EL (cell line): ENCODE measurements at places on chromosomes 4 and X.

- no peak for DNase-seq
Measured at GRCh38 chrX:104568304-104568915, 2.4 kb downstream of the IL1RAPL2 start.

GRCh38 chr4:26877406-26877805 lies 16.8 kb downstream of the STIM2 start:
- DNase-seq = no peak

- peak; percentile 70 for DNase-seq
Measured at GRCh38 chr4:53573696-53574095, 17.6 kb downstream of the LNX1 start.

DNA sequence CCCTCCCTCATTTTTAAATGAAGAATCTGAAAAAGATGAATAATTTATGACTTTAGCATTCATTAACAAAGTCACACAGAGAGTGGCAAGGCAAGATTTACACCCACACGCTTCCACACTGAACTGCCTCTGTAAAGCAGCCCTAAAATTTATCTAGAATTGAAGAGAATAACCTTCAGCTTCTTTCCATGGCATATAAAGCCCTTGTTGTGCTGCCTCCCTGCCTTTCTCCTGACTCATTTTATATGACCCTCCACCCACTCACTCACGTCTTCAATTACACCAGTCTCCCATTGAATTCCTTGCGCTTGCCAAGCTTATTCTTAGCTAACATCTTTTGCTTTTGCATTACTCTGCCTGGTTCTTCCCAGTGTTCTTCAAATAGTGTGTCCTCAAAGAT lies 2649.3 kb downstream of the PCDH7 start:
- peak; percentile 56 for DNase-seq

DNA sequence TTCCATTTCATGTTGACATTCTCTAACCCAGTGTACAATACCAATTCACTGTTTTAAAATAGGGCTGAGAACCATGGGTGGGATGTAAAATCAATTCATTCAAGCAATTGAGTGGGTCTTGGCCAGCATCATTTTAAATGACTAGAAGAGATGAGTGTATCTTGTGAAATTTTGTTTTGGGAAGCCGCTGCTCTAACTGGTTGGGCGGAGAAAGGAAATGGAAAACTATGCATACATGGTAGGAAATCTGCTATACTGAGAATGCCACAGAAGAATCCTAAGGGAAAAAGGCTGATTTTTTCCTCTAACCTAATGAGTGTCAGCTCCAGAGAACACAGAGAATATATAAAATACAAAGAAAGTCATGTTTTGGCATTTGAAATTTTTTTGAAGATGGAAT lies 54.8 kb upstream of the DCLK2 start:
- no peak for DNase-seq

- no peak for DNase-seq
Measured at GRCh38 chr4:41526628-41527027, 11.3 kb upstream of the LIMCH1 start.

DNA sequence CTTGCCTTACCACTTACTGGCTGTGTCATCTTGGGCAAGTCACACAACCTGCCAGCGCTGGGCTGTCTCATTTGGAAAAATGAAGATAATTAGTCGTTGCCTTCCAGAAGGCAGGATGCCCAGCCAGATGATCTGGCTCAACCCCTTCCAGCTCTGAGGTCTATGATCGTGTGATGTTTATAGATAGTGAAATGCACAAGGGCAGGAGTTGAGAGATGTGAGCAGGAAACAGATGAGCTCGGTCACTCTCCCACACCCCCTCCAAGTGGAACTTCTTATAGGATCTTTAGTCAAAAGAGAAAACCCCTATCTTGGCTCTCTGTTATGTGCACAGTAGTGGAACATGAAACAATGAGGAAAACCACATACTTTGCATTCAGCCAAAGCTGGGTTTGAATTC lies 336.8 kb upstream of the PPARGC1A start:
- DNase-seq = no peak

GRCh38 chr4:30094887-30095286 lies 625.3 kb upstream of the PCDH7 start:
- peak; percentile 53 for DNase-seq

DNA sequence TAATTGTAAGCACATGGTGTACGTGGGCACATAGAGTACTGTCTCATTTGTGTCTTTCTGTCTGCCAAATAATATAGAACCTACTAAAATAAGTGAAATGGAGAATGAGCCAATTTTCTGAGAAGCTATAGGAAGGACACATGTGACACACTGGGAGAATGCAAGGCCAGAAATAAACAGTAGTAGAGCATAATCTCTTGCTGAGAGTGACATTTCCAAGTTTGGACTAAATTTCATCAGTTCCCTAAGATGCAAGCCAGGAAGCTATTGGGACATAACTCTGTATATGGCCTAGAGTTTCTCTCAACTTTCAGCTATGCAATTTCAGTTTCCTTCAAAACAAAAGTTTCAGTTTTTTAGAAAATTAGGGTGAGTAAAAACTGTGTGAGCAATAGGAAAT lies 638.7 kb downstream of the PCDH18 start:
- DNase-seq = no peak

DNA sequence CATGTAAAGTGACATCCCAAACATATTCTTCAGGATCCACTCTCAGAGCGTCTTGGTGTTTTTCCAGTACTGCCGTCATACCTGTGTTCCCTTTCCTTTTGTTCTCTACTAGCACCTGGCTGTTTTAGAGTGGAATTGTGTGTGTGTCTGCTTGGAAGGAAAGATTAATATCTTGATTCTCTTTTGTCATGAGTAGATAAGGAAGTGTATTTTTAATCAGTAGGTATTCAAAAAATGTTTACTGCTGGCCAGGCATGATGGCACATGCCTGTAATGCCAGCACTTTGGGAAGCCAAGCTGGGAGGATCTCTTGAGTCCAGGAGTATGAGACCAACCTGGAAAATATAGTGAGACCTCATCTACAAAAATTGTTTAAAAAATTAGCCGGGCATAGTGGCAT lies 198.8 kb downstream of the CBR4 start:
- no peak for DNase-seq

- DNase-seq = no peak
Measured at GRCh38 chr4:71634364-71634763, 149.5 kb downstream of the GC start.

GRCh38 chr4:16588651-16589050 lies 309.8 kb downstream of the LDB2 start:
- DNase-seq = no peak

GRCh38 chr4:14125375-14126129 lies 498.0 kb upstream of the BOD1L1 start:
- DNase-seq = no peak

DNA sequence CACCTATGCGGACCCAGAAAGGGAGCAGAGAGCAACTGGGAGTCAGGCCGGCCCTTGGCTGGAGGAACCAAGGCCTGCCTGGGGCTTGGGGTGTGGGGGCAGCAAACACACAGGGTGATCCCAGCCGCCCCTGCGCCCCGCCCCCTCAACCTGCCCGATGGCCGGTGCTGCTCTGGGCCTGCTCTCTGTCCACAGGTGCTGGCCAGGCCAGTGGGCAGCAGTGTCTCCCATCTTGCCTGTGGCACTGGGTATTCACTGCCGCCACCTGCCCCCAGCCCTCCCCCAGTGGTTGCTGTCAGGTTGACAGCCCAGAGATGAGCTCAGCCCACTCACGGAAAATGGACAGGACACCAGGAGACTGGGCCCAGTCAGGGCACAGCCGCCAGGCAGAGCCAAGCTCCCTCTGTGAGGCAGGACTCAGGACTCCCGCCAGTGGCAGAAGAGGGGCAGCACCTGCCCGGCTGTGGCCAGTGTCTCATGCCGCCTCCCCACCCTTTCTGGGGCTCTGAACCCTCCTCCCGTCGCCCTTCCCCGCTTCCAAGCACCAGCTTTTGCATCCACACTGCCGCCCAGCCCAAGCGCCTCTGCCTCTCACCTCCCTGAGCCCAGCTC lies 4.7 kb downstream of the NKX1-1 start:
- DNase-seq = no peak

GRCh38 chr4:90318193-90318592 lies 191.0 kb downstream of the CCSER1 start:
- DNase-seq = peak; percentile 32

- DNase-seq = no peak
Measured at GRCh38 chrX:136658151-136658550, 10.2 kb downstream of the CD40LG start.

DNA sequence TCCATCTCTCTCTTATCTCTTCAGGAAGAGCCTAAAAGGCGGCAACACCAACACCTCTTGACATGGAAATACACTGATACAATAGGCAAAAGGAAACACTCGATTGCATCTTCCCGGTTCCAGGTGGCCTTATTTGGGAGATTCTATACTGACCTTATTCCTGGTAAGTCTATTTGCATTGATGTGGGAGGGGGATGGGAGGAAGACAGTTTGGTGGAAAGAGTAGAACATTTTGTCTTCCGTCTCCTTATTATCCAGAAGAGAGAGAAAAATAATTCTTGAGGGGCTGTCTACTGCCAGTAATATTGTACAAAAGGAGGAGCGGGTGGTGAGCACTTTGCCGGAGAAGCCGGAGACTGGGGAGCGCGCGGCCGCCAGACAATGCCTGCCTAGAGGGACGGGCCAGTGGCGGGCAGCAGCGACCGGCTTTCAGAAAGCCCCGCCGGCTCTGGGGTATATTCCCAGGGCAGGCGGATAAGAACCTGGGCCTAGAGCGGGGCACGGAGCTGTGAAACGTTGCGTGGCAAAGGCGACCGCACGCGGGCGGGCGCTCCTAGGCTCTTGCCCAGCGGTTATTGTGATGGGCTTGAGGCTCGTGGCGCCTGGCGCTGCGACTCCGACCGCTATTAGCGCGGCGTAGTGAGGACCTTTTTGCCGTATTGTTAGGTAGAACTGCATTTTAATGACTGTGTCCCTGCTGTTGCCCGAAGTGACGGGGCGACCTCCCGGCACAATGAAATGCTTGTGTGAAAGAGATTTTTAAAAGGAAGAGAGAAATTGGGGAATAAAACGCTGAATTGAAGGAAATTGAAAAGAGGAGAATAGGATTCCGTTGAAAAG lies 518 bp downstream of the PRDM8 start:
- peak; percentile 11 for DNase-seq

GRCh38 chr4:100555611-100556337 lies 38.0 kb upstream of the EMCN start:
- no peak for DNase-seq

- no peak for DNase-seq
Measured at GRCh38 chrX:100850317-100850716, 23.8 kb downstream of the NOX1 start.
